ENCODE measurements at places on chromosomes 3 and 15. TPM values are rescaled to one million over a fixed set of nuclear protein-coding genes. Genes with fewer than 3 reads are reported as not detected.

- peaks cover 26% of the 10 kb centered on the region for H3K4me1 ChIP-seq
- H3K27me3 ChIP-seq, result no peaks in the 10 kb centered on the region
- H3K27ac ChIP-seq, result no peak overlapping the region
- H3K4me3 ChIP-seq, result no peak overlapping the region
Observed at GRCh38 chr3:146195605-146196004, 34.6 kb upstream of the PLOD2 start.

GRCh38 chr3:140242818-140243276 lies 307.9 kb downstream of the CLSTN2 start:
- H3K27ac ChIP-seq, result peak overlapping the region; percentile 54
- H3K4me3 ChIP-seq, result no peak overlapping the region
- no peaks in the 10 kb centered on the region for H3K36me3 ChIP-seq
- no peaks in the 10 kb centered on the region for H3K27me3 ChIP-seq
- peaks cover 12% of the 10 kb centered on the region for H3K4me1 ChIP-seq
- DNase-seq, result peak; percentile 40

ISG20 gene
- total RNA-seq, result 2.9 TPM

SERPINI2 gene
- total RNA-seq, result not detected

GAP43 gene
- total RNA-seq, result not detected

DCLK3 gene
- 1.7 TPM for total RNA-seq

- no peak overlapping the region for H3K4me3 ChIP-seq
- no peaks in the 10 kb centered on the region for H3K27me3 ChIP-seq
- no peaks in the 10 kb centered on the region for H3K4me1 ChIP-seq
- no peak for DNase-seq
- H3K36me3 ChIP-seq, result no peaks in the 10 kb centered on the region
- no peak overlapping the region for H3K27ac ChIP-seq
Observed at GRCh38 chr3:128232376-128233178, 79.3 kb downstream of the EEFSEC start.

RHOV gene
- not detected for total RNA-seq

GRCh38 chr3:171803044-171803443 lies 7.2 kb downstream of the PLD1 start:
- no peaks in the 10 kb centered on the region for H3K36me3 ChIP-seq
- H3K4me3 ChIP-seq, result no peak overlapping the region
- H3K27me3 ChIP-seq, result no peaks in the 10 kb centered on the region
- no peak for DNase-seq
- H3K27ac ChIP-seq, result no peak overlapping the region
- no peaks in the 10 kb centered on the region for H3K4me1 ChIP-seq

SERINC4 gene
- total RNA-seq, result 0.30 TPM

DNA sequence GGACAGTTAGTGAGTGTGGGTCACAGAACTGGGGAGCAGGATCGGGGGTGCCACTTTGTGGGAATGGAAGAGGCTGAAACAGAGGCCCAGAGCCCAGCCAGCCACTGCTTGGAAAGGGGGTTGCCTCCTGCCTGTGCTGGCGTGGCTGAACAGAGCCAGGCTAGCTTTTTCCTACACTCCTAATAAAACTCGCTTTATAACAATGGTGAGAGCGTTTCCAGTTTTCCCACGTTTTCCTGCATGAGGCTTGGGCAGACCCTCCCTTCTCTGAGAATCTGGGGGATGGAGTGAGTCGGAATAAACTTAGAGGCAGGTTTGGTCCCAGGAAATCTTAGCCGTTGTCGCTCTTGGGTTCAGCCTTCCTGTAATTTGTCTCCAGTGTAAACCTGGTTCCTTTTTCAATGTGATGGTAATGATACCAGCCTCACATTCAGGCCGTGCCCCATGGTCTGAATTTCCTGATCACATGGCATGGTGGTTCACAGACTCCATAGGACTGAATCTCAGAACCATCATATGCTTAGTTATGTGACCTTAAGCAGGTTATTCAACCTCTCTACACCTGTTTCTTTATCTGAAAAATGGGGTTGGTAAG lies 6.5 kb upstream of the FGD5 start:
- H3K27ac ChIP-seq, result no peak overlapping the region
- no peaks in the 10 kb centered on the region for H3K4me1 ChIP-seq
- no peak for DNase-seq
- H3K36me3 ChIP-seq, result no peaks in the 10 kb centered on the region

- peak overlapping the region; percentile 95 for H3K27ac ChIP-seq
- H3K4me3 ChIP-seq, result peak overlapping the region; percentile 87
- no peaks in the 10 kb centered on the region for H3K27me3 ChIP-seq
- no peaks in the 10 kb centered on the region for H3K36me3 ChIP-seq
Observed at GRCh38 chr3:134249935-134250716, 533 bp downstream of the RYK start.

- peak; percentile 18 for DNase-seq
- H3K27me3 ChIP-seq, result no peaks in the 10 kb centered on the region
- no peaks in the 10 kb centered on the region for H3K36me3 ChIP-seq
- no peaks in the 10 kb centered on the region for H3K4me1 ChIP-seq
- H3K27ac ChIP-seq, result no peak overlapping the region
Observed at GRCh38 chr3:27570421-27571106, 86.4 kb upstream of the SLC4A7 start.

ACP3 gene
- 0.86 TPM for total RNA-seq

CDC25A gene
- total RNA-seq, result 0.93 TPM

GRCh38 chr15:38532728-38533127 lies 31.9 kb downstream of the RASGRP1 start:
- no peak overlapping the region for H3K27ac ChIP-seq
- no peak for DNase-seq
- H3K4me1 ChIP-seq, result no peaks in the 10 kb centered on the region
- no peak overlapping the region for H3K4me3 ChIP-seq
- no peaks in the 10 kb centered on the region for H3K27me3 ChIP-seq
- H3K36me3 ChIP-seq, result no peaks in the 10 kb centered on the region

A4GNT gene
- total RNA-seq, result not detected

CTDSPL gene
- total RNA-seq, result 6.8 TPM

- no peak overlapping the region for H3K27ac ChIP-seq
- H3K27me3 ChIP-seq, result no peaks in the 10 kb centered on the region
- no peak for DNase-seq
- no peak overlapping the region for H3K4me3 ChIP-seq
Observed at GRCh38 chr15:70494517-70494851, 268.9 kb downstream of the UACA start.

MINAR1 gene
- total RNA-seq, result 0.10 TPM

GRCh38 chr3:114903213-114903612 lies 243.9 kb downstream of the ZBTB20 start:
- H3K4me1 ChIP-seq, result peaks cover 29% of the 10 kb centered on the region
- H3K4me3 ChIP-seq, result no peak overlapping the region
- no peaks in the 10 kb centered on the region for H3K27me3 ChIP-seq
- peak overlapping the region; percentile 42 for H3K27ac ChIP-seq
- H3K36me3 ChIP-seq, result no peaks in the 10 kb centered on the region

PARL gene
- 30.3 TPM for total RNA-seq

DNA sequence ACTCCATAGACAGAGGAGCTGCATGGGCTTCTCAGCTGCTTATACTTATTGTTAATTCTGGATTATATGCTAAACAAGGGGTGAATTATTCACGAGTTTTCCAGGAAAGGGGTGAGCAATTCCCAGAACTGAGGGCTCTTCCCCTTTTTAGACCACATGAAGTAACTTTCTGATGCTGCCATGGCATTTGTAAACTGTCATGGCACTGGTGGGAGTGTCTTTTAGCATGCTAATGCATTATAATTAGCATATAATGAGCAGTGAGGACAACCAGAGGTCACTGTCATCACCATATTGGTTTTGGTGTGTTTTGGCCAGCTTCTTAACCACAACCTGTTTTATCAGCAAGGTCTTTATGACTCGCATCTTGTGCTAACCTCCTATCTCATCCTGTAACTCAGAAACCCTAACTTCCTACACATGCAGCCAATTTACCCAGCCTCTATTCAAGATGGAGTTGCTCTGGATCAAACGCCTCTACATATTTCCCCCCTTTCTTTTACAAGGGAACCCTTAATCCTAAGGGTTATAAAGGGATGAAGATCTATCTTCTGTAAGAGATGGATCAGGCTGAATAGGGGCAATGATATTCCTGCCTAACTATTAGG lies 12.1 kb upstream of the DMXL2 start:
- H3K4me3 ChIP-seq, result no peak overlapping the region
- H3K4me1 ChIP-seq, result no peaks in the 10 kb centered on the region
- no peaks in the 10 kb centered on the region for H3K27me3 ChIP-seq
- no peaks in the 10 kb centered on the region for H3K36me3 ChIP-seq
- DNase-seq, result no peak

DNA sequence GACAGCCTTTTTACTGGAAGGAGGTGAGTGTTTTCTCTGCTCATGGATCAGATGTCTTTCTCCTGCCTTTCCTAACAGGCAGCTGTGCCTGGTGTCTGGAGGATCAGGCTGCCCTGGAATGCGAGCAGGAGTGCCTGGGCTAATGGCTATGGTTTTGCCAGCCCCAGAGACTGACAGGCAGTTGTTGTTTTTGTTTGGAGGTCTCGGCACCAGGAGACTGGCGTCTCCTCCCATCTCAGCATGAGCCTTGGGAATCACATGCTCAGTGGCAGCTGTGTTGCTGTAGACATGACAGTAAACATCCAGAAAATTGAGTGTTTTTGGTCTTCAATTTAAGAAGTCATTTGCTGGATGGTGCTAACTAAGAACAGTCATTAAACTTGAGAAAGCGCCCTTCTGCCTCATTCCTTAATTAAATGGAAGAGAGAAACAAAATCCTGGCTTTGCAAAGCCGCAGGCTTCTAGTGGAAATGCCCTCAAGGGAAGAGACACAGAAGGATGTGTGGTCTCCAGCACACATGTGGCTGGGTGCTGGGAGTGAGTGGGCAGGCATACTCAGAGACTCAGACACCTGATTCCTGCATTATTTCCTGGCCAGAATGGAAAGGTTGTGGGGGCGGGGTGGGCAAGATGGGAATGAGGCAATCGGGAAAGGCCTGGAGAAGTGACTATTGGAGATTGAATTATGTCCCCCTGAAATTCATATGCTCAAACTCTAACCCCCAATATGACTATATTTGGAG lies 97.0 kb upstream of the NMNAT3 start:
- peak; percentile 63 for DNase-seq
- no peaks in the 10 kb centered on the region for H3K36me3 ChIP-seq
- H3K27ac ChIP-seq, result peak overlapping the region; percentile 24
- no peak overlapping the region for H3K4me3 ChIP-seq
- H3K4me1 ChIP-seq, result peaks cover 9% of the 10 kb centered on the region
- no peaks in the 10 kb centered on the region for H3K27me3 ChIP-seq

DNA sequence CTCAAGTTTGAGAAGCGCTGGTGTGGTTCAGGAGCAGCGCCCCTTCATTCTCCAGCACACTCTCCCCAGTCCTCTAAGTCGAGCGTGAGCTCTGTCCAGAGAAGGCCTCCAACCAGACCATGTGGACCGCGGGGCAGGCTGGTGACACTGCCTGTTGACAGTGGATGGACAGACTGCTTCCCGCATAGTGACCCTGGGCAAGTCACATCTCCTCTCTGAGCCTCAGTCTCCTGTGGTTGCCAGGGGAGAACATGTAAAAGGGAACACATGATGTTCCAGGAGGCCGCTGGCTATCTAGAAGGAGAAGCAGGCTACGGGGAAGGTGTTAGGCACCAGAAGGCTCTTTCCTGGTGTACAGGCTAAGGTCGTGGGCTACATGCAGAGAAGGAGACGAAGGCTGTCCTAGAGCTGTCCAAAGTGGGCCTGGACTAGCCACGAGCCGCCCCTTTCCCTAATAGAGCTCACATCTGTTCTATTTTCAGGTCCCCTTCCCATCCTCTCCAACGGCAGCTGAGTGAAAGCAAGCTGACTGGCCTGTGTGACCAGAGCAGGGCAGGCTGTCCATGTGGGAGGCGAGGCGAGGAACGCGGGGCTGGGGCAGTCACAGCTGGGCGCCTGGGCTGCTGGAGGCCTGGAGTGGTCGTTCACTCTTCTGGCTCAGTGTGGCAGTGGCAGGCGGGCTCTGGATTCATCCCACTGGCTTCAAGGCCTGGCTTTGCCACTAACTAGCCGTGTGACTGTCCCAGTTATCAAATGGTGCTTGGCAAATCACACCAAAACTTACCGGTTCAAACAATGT lies 11.1 kb downstream of the ISG20 start:
- H3K4me1 ChIP-seq, result peaks cover 3% of the 10 kb centered on the region
- DNase-seq, result no peak
- no peak overlapping the region for H3K27ac ChIP-seq
- H3K4me3 ChIP-seq, result no peak overlapping the region

GRCh38 chr15:52422001-52422400 lies 106.7 kb downstream of the MYO5A start:
- H3K27ac ChIP-seq, result peak overlapping the region; percentile 34
- H3K27me3 ChIP-seq, result no peaks in the 10 kb centered on the region
- DNase-seq, result no peak
- H3K4me1 ChIP-seq, result peaks cover 36% of the 10 kb centered on the region
- H3K36me3 ChIP-seq, result no peaks in the 10 kb centered on the region

- no peaks in the 10 kb centered on the region for H3K36me3 ChIP-seq
- no peak overlapping the region for H3K27ac ChIP-seq
- DNase-seq, result no peak
- no peak overlapping the region for H3K4me3 ChIP-seq
Observed at GRCh38 chr15:62920682-62921502, 121.7 kb upstream of the TPM1 start.

DNA sequence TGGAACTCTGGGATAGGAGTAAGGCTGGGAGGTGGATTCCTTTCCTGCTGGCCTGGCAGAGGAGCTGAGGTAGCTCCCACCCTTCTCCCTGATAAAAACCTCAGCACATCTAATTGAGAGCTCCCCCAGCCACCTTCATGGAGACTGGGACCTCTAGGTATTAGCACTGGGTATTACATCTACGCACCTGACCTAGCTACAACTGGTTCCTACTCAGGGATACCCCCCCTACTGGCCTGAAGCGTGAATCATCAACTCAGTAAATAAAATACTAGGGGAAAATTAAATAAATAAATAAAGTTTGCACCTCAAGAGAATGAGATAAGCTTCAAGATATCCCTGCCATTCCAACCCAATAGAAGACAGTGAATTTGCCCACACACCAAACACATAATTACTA lies 140.4 kb downstream of the NEK10 start:
- H3K4me3 ChIP-seq, result no peak overlapping the region
- H3K4me1 ChIP-seq, result peaks cover 3% of the 10 kb centered on the region
- H3K27ac ChIP-seq, result no peak overlapping the region
- no peaks in the 10 kb centered on the region for H3K36me3 ChIP-seq
- no peaks in the 10 kb centered on the region for H3K27me3 ChIP-seq

CHCHD6 gene
- total RNA-seq, result 2.9 TPM
